ENCODE measurements at places on chromosomes 12 and 14. TPM values are rescaled to one million over a fixed set of nuclear protein-coding genes. Genes with fewer than 3 reads are reported as not detected.

DNA sequence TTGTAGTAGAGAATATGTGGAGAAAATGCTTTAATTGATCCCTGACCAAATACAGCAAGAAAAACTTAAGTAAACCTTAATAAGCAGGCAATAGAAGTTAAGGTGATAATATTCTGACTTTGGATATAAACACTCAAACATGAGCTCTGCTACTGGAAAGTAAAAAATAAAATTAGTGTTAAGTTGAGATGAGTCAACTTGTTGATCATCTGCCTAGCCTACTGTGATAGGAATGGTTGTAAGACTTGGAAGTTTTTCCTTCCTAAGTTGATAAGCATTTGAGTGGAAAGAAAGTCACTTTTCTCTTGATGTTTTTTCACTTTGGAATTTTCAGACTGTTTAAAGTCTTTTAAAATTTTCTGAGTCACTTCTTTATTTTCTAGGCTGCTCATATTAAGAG lies 26.0 kb downstream of the ADIPOR2 start:
- H3K36me3 ChIP-seq: no peaks in the 10 kb centered on the region
- H3K27me3 ChIP-seq: no peaks in the 10 kb centered on the region
- no peak for DNase-seq
- H3K4me1 ChIP-seq: no peaks in the 10 kb centered on the region
- H3K4me3 ChIP-seq: no peak overlapping the region

DNA sequence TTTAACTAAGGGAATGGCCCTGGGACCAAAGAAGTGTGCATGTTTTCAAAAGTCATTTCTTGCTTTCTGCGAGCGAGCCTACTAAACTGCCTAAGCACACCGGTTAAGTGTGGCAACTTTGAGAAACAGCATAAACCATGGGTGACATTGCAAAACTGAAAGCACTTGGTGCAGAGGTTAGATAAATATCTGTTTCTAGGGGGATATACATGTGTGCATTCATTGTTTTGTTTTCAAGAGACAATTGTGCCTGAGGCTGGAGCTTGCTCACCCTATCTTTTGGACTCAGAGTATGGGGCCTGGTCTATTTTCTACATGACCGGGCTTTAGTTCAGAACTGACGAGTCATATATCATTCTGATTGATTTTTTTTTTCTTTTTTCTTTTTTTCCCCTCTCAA lies 923.4 kb downstream of the NRXN3 start:
- no peaks in the 10 kb centered on the region for H3K4me1 ChIP-seq
- DNase-seq: no peak
- H3K4me3 ChIP-seq: no peak overlapping the region
- H3K27me3 ChIP-seq: no peaks in the 10 kb centered on the region
- H3K36me3 ChIP-seq: no peaks in the 10 kb centered on the region

DNA sequence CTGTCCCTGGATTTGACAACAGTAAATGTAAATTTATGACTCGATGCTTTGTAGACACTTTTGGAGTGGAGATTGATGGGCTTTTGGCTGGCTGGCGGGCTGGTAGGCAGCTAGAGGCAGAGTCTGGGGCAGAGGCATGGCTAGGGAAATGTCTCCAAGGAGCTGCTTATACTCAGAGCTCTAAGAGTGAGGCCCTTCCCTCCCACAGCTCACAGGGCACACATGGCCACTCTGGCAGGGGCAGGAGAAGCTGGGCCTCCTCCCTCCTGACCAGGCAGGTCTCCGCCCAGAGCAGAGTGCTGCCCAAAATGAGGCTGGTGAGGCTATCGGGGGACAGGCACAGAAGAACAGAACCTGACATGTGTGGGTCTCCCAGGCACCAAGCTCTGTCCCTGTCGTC lies 67.5 kb downstream of the GALNT16 start:
- no peaks in the 10 kb centered on the region for H3K27me3 ChIP-seq
- no peak for DNase-seq
- peaks cover 17% of the 10 kb centered on the region for H3K36me3 ChIP-seq
- no peak overlapping the region for H3K4me3 ChIP-seq

Gene SYNE3
- total RNA-seq: 8.2 TPM

DNA sequence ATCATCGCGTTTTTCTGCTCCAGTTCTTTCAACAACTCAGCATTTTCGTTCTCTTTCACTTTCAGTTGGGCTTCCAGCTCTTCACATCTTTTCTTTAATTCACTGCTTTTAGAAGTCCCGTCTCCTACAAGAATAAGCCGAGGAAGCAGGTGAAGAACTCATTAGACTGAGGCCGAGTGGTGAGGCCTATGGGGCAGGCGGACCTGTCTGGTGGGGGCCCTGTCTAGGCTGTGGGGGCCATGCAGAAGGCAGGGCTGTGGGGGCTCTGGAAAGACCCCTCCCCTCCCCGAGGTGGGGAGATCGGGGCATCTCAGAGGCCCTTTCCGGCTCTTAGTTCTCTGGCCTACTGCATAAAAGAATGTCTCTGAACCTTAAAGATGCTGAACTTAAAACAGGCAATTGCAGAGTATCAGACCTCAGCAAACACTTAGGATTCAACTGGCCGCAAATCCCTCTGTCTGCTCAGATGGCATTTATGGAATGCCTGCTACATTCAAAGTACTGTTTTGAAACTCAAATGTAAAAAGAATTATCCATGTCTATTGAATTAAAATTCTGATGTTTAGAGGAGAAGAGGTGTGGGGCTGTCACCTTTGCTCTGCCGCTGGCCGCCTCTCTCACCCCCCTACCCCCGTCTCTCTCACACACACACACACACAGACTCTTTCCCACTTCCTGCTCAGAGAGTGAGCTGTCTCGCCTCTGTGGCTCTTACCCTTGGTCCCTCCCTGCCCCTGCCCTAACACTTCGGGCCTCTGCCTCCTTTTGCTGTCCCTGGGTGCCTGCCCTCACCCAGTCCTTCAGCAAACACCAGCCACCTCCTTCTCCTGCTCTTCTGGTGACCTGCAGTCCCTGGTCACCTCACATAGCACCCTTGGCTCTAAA lies 34.7 kb downstream of the CCDC92 start:
- H3K27ac ChIP-seq: no peak overlapping the region
- H3K36me3 ChIP-seq: peaks cover 45% of the 10 kb centered on the region
- no peaks in the 10 kb centered on the region for H3K27me3 ChIP-seq
- no peak for DNase-seq

Gene MGAT4C
- 2.1 TPM for total RNA-seq

DNA sequence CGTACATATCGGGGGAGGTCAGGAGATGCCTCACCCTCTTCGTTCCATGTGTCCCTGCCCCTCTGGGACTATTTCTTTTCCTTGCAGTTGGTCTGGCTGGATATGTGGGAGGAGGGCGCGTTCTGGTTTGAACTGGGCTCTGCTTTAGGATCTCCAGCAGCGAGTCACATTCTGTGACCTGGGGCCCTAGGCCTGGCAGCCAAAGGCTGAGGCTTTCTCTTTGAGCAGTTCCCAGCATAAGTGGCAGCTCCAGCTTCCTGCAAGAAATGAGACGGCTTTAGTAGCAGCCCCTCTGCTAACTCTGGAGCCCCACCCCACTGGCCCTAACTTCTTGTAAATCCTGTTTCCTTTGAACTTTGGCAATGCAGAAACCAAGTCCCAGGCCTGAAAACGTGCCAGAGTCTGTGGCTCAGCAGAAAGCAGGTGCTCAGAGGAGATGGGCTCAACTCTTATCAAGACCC lies 274.8 kb downstream of the DPF3 start:
- no peak overlapping the region for H3K4me3 ChIP-seq
- no peaks in the 10 kb centered on the region for H3K36me3 ChIP-seq
- peak overlapping the region; percentile 82 for H3K27ac ChIP-seq
- DNase-seq: no peak
- H3K4me1 ChIP-seq: no peaks in the 10 kb centered on the region
- H3K27me3 ChIP-seq: no peaks in the 10 kb centered on the region

DNA sequence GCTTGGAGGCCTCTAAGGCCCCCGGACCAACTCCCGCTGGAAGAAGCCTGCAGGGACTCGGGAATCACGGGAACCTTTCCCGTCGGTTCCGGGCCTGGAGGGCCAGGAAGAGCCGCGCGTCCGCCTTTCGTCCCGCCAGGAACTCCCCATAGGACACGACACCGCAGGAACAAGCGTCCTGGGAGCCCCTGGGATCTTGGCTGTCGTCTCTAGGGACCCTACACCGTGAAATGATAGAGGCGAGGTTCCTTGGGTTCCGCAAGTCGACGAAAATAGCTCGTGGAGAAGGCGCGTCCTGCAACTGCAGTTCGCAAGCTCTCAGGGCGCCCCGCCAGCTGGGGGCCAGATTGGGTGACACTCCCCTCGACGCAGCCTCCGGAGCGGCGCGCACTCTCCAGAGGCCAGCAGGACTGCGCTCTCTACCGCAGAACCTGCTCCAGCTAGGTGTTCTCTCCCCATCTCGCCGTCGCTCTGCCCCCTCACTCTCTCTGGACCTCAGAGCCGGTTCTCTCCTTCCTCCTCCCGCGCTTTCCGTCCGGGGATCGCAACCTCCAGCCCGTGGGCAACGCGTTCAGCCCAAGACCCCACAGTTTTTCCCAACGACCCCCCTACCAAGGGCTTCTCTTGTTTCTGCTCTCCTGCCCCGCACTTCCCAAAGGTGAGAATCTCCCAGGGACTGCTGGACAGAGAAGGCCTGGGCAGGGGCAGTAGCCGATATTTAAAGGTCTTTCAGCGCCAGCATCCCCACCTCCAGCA lies 776 bp downstream of the BMP4 start:
- H3K4me3 ChIP-seq: peak overlapping the region; percentile 61
- no peaks in the 10 kb centered on the region for H3K36me3 ChIP-seq

DNA sequence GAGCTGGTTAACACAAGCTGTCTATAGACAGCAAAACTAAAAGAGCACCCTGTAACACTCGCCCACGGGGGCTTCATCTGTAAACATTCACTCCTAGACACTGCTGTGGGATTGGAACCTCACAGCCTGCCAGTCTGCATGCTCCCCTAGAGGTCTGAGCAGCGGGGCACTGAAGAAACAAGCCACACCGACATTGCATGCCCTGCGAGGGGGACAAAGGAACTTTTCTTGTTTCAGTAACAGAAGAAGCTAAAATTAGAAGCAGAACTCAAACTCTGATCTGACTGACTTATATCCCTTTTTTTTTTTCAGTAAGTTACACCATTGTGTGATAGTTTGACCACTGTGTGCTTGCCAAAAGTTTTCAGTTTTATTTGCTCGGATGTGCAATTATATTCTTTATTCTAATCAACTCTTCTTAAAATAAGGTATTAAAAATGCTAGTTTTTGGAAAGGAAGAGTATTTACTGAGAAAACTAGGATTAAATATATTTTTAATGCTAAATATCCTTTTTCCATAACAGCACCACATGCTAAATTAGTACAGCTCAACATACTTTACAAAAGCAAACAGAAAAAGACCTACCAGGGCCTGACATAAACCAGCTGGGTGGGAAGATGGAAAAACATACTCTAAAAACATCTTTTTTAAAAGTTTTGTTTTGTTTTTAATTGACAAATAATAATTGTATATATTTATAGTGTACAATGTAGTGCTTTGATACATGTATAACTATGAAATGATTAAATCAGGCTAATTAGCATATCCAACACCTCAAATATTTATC lies 100.2 kb downstream of the EPS8 start:
- peak overlapping the region; percentile 70 for H3K27ac ChIP-seq
- H3K36me3 ChIP-seq: no peaks in the 10 kb centered on the region
- DNase-seq: no peak
- no peaks in the 10 kb centered on the region for H3K27me3 ChIP-seq
- peaks cover 28% of the 10 kb centered on the region for H3K4me1 ChIP-seq

- no peaks in the 10 kb centered on the region for H3K27me3 ChIP-seq
- H3K36me3 ChIP-seq: no peaks in the 10 kb centered on the region
- no peak overlapping the region for H3K27ac ChIP-seq
- H3K4me1 ChIP-seq: no peaks in the 10 kb centered on the region
- no peak overlapping the region for H3K4me3 ChIP-seq
- DNase-seq: peak; percentile 23
Observed at GRCh38 chr14:69285661-69286255, 25.8 kb downstream of the GALNT16 start.

GRCh38 chr12:69161829-69162228 lies 77.5 kb upstream of the CPSF6 start:
- DNase-seq: peak; percentile 2
- no peaks in the 10 kb centered on the region for H3K27me3 ChIP-seq
- H3K4me3 ChIP-seq: no peak overlapping the region
- no peaks in the 10 kb centered on the region for H3K36me3 ChIP-seq
- H3K4me1 ChIP-seq: no peaks in the 10 kb centered on the region
- H3K27ac ChIP-seq: no peak overlapping the region

- no peak overlapping the region for H3K27ac ChIP-seq
- no peaks in the 10 kb centered on the region for H3K27me3 ChIP-seq
- DNase-seq: no peak
- H3K36me3 ChIP-seq: no peaks in the 10 kb centered on the region
- peaks cover 18% of the 10 kb centered on the region for H3K4me1 ChIP-seq
Observed at GRCh38 chr12:68234140-68234539, 8.5 kb upstream of the IL26 start.

Gene GLI1
- not detected for total RNA-seq

Gene MYH6
- 8,253 TPM for total RNA-seq

Gene RHOJ
- total RNA-seq: 11.2 TPM

GRCh38 chr12:113683574-113683973 lies 211.9 kb upstream of the LHX5 start:
- H3K36me3 ChIP-seq: no peaks in the 10 kb centered on the region
- H3K4me1 ChIP-seq: no peaks in the 10 kb centered on the region
- no peak overlapping the region for H3K27ac ChIP-seq
- H3K27me3 ChIP-seq: no peaks in the 10 kb centered on the region

Gene HRK
- total RNA-seq: 0.08 TPM

- peak overlapping the region; percentile 44 for H3K4me3 ChIP-seq
- no peaks in the 10 kb centered on the region for H3K27me3 ChIP-seq
- no peaks in the 10 kb centered on the region for H3K36me3 ChIP-seq
- DNase-seq: no peak
Observed at GRCh38 chr12:64780132-64780530, 20.9 kb upstream of the GNS start.

- H3K36me3 ChIP-seq: peaks cover 41% of the 10 kb centered on the region
- no peaks in the 10 kb centered on the region for H3K27me3 ChIP-seq
- no peak overlapping the region for H3K27ac ChIP-seq
Observed at GRCh38 chr12:120467439-120467838, 2.1 kb downstream of the SRSF9 start.

GRCh38 chr14:94117856-94118255 lies 7.3 kb downstream of the IFI27 start:
- H3K4me1 ChIP-seq: no peaks in the 10 kb centered on the region
- no peaks in the 10 kb centered on the region for H3K36me3 ChIP-seq
- H3K27me3 ChIP-seq: no peaks in the 10 kb centered on the region

Gene CLEC6A
- not detected for total RNA-seq

DNA sequence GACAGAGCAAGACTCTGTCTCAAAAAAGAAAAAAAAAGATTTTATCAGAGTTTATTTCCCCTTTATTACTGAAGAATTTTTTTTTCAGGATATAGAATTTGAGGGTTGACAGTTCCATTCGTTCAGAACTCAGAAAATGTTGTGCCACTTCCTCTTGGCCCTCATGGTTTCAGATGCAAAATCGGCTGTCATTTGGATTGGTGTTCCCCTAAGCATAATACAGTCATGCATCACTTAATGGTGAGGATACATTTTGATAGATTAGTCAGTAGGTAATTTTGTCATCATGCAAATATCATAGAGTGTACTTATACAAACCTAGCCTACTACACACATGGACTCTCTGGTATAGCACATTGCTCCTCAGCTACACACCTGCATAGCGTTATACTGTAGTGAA lies 263.9 kb upstream of the RTL1 start:
- no peak for DNase-seq
- no peak overlapping the region for H3K27ac ChIP-seq
- H3K27me3 ChIP-seq: no peaks in the 10 kb centered on the region
- H3K4me3 ChIP-seq: no peak overlapping the region
- H3K36me3 ChIP-seq: no peaks in the 10 kb centered on the region

Measured in right atrium auricular region (tissue), 2 donors.